ENCODE measurements at places on chromosomes 4 and X.

DNA sequence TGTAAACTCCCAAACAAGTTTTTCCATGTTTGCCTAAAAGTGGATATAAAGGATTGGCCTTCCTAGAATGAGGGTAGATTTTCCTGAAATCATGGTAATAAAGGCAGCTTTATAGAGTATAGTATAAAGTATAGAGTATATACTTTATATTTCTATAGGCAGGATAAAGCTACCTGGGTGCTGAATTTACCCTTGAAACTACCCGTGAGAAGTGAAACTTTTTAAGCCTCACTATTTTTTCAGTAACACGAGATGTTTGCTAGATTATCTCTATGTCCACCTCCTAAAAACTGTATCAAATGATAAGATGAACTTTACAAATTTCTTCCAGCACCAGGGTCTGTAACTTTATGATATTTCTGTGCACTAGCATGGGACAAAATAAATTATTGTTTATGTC lies 340.0 kb upstream of the GALNTL6 start:
- no peak for DNase-seq
- no peaks in the 10 kb centered on the region for H3K27me3 ChIP-seq
- H3K36me3 ChIP-seq = no peaks in the 10 kb centered on the region
- no peak overlapping the region for H3K4me3 ChIP-seq
- no peaks in the 10 kb centered on the region for H3K4me1 ChIP-seq
- H3K27ac ChIP-seq = no peak overlapping the region

GRCh38 chr4:78372355-78372988 lies 179.1 kb upstream of the ANXA3 start:
- no peak overlapping the region for H3K4me3 ChIP-seq
- H3K4me1 ChIP-seq = no peaks in the 10 kb centered on the region
- peaks cover 9% of the 10 kb centered on the region for H3K36me3 ChIP-seq
- DNase-seq = no peak

DNA sequence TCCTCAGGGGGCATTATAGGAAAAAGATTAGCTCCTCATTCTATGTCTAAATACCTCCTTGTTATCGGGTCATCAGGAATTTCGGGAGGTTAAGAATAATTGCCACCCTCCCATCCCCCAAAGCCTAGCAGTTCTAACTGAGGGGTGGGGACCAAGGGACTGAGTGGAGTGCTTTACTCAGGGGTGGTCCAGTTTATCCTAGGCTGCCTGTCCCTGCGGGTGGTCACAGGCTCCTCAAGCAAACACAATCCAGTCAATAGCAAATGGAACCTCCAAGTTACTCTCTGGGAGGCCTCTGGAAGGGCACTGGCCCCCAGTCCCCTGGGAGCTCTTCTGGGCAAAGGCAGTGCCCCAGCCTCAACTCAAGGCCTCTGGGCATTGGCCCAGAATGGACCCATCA lies 6.7 kb downstream of the ELF4 start:
- H3K36me3 ChIP-seq = peaks cover 3% of the 10 kb centered on the region
- DNase-seq = no peak
- peaks cover 43% of the 10 kb centered on the region for H3K4me1 ChIP-seq
- H3K27ac ChIP-seq = no peak overlapping the region
- H3K4me3 ChIP-seq = no peak overlapping the region

DNA sequence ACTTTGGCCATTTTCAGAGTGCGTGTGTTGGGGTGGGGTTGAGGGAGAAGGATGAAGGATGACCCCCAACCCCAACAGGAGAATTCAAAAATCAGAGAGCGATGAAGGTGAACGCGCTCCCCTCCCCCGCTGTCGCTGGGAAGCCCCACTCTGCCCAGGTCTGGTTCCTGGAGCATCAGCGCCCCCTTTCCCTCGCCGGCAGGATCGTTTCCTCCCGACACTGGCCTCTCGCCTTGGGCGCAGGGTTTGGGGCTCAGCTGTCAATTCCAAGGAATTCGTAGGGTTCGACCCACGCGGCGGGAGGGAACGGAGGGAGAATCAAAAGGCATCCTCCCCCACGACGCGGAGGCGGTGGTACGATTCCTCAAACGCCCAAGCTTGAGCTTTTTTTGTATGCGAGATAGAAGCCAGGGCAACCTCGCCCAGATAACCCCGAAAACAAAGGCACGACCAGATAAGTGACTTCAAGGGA lies 1.0 kb upstream of the PDGFRA start:
- peak overlapping the region; percentile 45 for H3K4me3 ChIP-seq
- H3K36me3 ChIP-seq = no peaks in the 10 kb centered on the region
- peak; percentile 65 for DNase-seq
- H3K4me1 ChIP-seq = peaks cover 33% of the 10 kb centered on the region
- peak overlapping the region; percentile 35 for H3K27ac ChIP-seq

GRCh38 chr4:8544282-8544681 lies 35.9 kb upstream of the GPR78 start:
- H3K27ac ChIP-seq = no peak overlapping the region
- no peak for DNase-seq
- no peak overlapping the region for H3K4me3 ChIP-seq
- H3K4me1 ChIP-seq = no peaks in the 10 kb centered on the region

DNA sequence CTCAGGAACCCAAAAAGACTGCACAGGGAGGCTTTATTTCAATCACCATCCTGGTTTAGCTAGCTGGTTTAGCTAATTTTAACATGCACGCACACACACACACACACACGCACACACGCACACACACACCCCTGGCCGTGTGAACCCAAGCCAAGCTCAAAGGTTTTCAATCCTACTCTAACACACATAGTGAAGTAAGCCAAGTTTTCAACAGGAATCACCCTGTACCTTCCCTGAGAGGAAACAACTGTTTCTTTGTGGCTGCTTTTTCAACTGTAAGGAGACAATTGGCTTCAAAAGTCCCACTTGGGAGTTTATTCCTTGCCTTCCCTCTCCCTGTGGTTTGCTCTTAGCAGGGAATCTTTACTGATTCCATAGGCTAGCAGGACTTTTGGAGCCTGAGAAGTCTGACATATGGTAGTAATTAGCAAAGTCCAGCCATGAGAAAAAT lies 98.9 kb upstream of the BMP3 start:
- no peak overlapping the region for H3K4me3 ChIP-seq
- H3K4me1 ChIP-seq = no peaks in the 10 kb centered on the region
- H3K27ac ChIP-seq = no peak overlapping the region
- no peaks in the 10 kb centered on the region for H3K27me3 ChIP-seq
- H3K36me3 ChIP-seq = no peaks in the 10 kb centered on the region

DNA sequence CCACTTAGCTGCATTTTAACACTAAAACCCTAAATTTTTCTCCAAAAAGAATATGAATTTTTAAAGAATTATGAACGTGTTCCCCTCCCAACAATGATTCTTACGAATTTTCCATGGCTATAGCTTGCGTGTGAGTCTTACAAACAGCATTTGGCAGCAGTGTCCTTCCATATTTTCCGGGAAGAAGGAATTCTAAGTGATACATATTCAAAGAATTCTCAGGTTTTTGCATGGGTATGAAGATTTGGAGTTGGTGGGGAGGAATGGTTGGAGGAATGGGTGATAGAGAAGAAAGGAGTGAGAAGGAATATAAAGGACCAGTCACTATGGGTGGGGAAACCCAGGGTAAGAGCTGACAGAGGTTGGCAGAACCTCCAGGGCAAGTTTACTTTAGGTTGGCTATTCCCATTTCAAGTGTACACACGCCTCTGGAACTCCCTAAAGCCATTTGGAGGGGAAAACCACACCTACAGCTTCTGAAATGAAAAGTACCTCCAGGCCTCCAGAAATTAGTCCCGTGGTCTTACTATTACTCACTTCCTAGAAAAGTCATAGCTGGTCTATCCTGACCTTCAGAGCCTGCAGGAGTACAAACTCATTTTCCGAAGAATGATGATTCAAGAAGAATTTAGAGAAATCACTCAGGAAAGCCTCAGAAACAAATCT lies 420.8 kb upstream of the DIPK2B start:
- no peak for DNase-seq
- no peaks in the 10 kb centered on the region for H3K4me1 ChIP-seq
- H3K27me3 ChIP-seq = no peaks in the 10 kb centered on the region
- H3K27ac ChIP-seq = no peak overlapping the region

- H3K27me3 ChIP-seq = no peaks in the 10 kb centered on the region
- peaks cover 4% of the 10 kb centered on the region for H3K36me3 ChIP-seq
- H3K4me1 ChIP-seq = no peaks in the 10 kb centered on the region
- no peak for DNase-seq
These were observed 49.8 kb downstream of the MID1 start for GRCh38 chrX:10570601-10571000.

DNA sequence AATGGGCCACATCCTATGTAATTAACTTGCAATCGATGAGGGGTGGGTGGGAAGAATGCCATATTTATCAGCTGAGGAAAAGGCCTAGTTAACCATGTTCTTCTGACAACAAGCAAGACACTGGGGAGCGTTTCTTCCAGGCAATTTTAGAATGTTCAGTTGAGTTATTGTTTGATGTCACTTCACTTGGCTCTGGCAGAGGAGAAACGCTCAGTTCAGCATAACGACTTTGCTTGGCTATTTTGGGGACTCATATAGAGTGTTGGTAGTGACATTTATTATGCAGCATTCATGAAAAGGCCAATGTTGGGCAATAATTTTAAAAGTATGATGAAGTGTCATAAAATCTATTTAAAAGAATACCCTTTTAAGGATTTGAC lies 648 bp downstream of the SYNPO2 start:
- peaks cover 20% of the 10 kb centered on the region for H3K27me3 ChIP-seq
- DNase-seq = no peak
- H3K27ac ChIP-seq = peak overlapping the region; percentile 51
- peak overlapping the region; percentile 41 for H3K4me3 ChIP-seq
- H3K4me1 ChIP-seq = no peaks in the 10 kb centered on the region
- no peaks in the 10 kb centered on the region for H3K36me3 ChIP-seq

DNA sequence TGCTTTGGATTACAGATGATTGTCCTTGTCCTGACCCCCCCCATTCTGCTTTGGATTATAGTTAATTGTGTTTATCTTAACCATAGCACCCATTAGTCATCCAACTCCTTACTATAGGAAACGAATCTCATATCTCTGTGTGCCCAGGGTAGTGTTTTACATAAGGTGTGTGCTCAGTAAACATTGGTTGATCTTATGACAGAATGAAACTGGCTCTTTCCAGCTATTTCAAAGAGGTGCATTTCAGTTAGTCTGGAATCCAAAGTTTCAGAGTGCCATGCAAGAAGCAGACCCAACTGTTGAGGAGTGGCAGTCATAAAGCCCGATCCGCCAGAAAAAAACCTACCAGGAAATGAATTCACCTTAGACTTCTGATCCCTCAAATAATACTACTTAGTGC lies 14.7 kb downstream of the TRIM2 start:
- H3K4me3 ChIP-seq = no peak overlapping the region
- H3K36me3 ChIP-seq = peaks cover 5% of the 10 kb centered on the region
- H3K4me1 ChIP-seq = peaks cover 29% of the 10 kb centered on the region

- H3K4me3 ChIP-seq = no peak overlapping the region
- peak overlapping the region; percentile 91 for H3K27ac ChIP-seq
- DNase-seq = no peak
These were observed 255.1 kb downstream of the SPRY1 start for GRCh38 chr4:123651536-123652180.

- H3K27me3 ChIP-seq = no peaks in the 10 kb centered on the region
- no peak for DNase-seq
- no peaks in the 10 kb centered on the region for H3K36me3 ChIP-seq
- H3K4me1 ChIP-seq = no peaks in the 10 kb centered on the region
- no peak overlapping the region for H3K4me3 ChIP-seq
- no peak overlapping the region for H3K27ac ChIP-seq
These were observed 114.1 kb upstream of the PPARGC1A start for GRCh38 chr4:24003926-24004325.

DNA sequence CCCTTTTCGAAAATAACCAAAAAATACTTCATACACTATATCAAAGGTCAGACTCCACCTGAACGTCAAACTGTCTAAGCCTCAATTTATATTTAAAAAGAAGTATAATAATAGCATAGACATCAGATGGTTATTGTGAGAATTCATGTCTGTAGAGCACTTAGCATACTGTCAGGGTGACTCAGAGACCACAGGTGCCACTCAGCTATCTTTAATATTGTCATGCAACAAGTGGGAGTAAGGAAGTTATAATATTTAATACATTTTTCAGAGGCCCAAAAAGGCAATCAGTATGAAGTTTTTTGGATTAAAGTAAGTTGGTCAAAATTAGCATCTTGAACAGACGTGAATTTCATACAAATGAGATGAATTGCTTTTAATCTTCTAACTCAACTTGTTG lies 93.3 kb downstream of the PHOX2B start:
- no peaks in the 10 kb centered on the region for H3K36me3 ChIP-seq
- peaks cover 3% of the 10 kb centered on the region for H3K27me3 ChIP-seq
- H3K4me3 ChIP-seq = no peak overlapping the region
- DNase-seq = no peak
- H3K27ac ChIP-seq = no peak overlapping the region

GRCh38 chr4:120819805-120820437 lies 102.6 kb downstream of the PRDM5 start:
- H3K4me3 ChIP-seq = no peak overlapping the region
- no peaks in the 10 kb centered on the region for H3K4me1 ChIP-seq
- H3K36me3 ChIP-seq = peaks cover 4% of the 10 kb centered on the region

DNA sequence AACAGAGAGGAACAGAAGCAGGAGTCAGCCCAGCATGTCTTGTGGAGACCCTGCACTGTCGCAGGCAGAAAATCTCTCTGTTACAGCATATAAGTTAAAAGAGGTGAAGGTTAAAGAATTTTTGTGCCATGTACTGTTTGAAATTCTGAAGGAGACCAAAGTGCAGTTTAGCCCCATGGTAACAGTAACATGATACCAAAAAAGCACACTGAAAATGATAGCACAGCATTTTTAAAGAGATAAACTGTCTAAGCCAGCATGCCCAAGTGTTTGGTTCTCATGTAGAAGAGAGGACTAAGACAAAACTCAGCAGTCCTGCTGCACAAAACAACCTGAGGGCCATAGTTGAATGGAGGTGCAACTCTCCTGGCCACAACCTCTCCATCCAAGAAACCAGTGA lies 41.9 kb upstream of the PARM1 start:
- H3K27ac ChIP-seq = no peak overlapping the region
- DNase-seq = no peak
- H3K27me3 ChIP-seq = no peaks in the 10 kb centered on the region
- H3K4me1 ChIP-seq = peaks cover 8% of the 10 kb centered on the region
- no peak overlapping the region for H3K4me3 ChIP-seq
- no peaks in the 10 kb centered on the region for H3K36me3 ChIP-seq

DNA sequence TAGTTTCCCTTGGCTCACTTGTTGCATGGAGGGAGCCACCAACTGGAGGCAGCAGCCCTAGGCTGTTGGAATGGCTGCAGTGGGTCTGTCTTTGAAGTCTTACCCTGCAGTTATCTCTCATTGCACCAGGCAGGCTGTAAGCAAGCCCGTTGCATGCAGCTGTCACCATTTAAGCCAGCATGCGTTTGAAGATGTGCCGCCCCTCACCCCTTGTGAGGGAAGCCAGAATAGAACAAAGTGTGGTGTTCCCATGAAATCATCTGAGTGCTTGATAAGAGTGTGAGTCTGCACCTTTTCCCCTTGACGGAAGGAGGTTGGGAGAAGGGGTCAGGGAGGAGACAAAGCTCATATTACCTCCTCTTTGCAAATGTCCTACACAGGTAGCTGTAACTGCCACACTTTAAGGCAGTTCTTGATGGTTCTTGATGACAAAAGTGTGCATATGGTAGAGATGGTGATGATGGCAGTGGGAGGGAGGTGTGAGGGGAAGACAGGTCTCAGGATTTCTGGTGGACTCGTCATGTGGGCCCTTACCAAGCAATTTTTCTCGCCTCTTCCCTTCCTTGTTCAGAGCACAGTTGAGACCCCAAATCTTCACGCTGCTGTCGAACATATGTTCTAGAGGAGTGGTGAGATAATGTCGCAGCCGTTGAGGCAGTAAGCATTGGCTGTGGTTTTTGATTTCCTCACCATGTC lies 191.4 kb upstream of the LEF1 start:
- H3K4me3 ChIP-seq = no peak overlapping the region
- no peak for DNase-seq
- no peak overlapping the region for H3K27ac ChIP-seq
- H3K4me1 ChIP-seq = no peaks in the 10 kb centered on the region
- no peaks in the 10 kb centered on the region for H3K36me3 ChIP-seq

- no peak overlapping the region for H3K4me3 ChIP-seq
- no peak overlapping the region for H3K27ac ChIP-seq
- no peak for DNase-seq
- H3K4me1 ChIP-seq = no peaks in the 10 kb centered on the region
These were observed 92.5 kb upstream of the TEX13D start for GRCh38 chrX:124239911-124240310.
